Activated naive CD8-positive, alpha-beta T cell treated with anti-CD3 and anti-CD28 coated beads for 36 hours (primary cell): ENCODE measurements at places on chromosomes 4 and X.
A peak's percentile ranks its signal among the peaks of the same experiment; 100 is the strongest.

DNA sequence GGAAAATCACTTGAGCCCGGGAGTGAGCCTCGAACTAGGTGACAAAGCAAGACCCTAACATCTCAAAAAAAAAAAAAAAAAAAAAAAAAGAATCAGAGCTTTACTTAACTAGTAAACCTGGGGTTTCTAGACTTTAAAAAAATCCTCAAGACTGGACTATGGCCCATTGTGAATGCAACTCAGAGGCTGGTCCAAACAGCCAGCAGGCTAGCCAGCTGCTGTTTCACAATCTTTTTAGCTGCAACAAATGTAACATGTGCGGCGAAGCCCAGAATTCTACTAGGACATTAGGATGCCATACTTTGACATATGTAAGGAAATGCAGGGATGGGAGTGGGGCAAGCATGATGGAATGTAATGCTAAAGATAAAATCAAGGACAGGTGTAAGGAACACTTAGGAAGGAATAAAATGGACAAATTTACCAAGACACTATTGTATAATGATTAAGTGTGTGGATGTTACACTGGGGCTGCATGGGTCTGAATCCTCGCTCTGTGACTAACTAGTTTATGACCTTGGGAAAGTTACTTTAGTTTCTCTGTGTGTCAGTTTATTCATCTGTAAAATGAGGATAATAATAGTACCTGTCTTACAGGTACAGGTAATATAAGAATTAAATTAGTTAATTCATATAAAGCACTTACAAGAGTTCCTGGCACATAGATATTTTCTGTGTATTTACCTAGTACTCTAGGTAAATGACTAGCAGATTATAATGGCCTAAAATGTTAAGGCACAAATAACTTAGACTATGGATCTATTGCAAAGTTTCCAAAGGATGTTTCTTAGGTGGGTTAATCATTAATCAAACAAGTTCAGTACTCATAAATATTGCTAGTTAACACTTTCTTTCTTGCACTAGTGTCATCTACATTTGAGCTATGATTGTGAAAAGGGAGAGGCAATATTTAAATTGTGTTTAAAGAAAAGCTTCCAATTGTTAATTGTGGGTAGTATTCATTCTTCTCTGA is 49.5 kb downstream of the HELQ start:
- no peak for DNase-seq

- DNase-seq = no peak
Measured at GRCh38 chr4:107058828-107059227, 22.7 kb upstream of the DKK2 start.

- no peak for DNase-seq
Measured at GRCh38 chr4:1727117-1728031, 6.1 kb downstream of the TACC3 start.

DNA sequence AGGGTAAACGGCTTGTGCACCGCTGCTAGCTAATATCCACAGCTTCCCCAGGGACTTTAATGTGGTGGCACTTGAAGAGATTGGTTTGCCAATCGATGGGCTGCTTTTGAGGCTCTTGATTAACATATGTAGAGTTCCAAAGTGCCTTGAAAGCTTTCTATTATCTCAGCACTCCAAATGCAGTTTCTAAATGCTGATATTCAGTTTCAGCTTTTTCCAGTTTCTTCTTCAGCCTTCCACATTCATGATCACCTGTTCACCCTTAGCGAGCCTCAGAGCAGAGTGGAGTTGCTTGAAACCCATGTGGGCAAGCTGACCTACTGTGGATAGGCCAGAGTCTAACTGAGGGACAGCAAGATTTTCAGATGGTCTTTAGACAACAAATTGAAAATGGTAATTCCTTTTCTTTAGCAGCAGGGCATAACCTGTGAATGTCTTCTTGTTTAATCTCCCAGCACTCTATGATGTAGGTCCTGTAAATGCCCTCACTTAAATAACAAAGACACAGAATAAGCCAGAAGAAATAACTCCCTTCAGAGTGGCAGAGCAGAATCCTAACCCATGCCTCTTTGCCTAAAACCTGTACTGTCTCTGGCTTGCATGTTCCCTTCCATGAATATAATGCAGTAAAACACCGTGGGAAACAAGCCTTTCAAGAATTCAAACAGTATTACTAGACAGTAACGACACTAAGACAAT is 99.8 kb downstream of the TSPAN5 start:
- DNase-seq = no peak

GRCh38 chr4:41455206-41455605 is 82.8 kb upstream of the LIMCH1 start:
- DNase-seq = no peak

- DNase-seq = no peak
Measured at GRCh38 chr4:156295676-156296195, 342.1 kb upstream of the CTSO start.

DNA sequence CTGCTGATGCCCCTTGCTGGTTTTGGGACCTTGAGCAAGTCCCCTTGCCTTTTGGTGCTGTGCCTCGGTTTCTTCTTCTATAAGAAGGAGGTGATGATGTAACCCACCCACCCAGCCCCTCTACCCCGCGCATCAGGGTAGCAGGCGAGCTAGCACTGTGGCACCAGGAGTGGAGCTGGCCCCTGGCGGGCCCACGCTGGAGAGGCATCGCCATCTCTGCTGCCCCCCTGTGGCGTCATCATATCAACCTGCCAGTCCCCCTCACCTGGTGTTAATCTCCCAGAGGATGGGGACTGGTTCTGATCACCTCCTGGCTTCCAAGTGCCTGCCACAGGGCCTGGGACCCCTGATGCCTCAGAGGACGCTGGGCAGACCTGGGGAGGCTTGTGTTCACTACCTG is 6.3 kb upstream of the SORCS2 start:
- peak; percentile 25 for DNase-seq

GRCh38 chr4:22884157-22884556 is 191.4 kb downstream of the GBA3 start:
- DNase-seq = no peak

DNA sequence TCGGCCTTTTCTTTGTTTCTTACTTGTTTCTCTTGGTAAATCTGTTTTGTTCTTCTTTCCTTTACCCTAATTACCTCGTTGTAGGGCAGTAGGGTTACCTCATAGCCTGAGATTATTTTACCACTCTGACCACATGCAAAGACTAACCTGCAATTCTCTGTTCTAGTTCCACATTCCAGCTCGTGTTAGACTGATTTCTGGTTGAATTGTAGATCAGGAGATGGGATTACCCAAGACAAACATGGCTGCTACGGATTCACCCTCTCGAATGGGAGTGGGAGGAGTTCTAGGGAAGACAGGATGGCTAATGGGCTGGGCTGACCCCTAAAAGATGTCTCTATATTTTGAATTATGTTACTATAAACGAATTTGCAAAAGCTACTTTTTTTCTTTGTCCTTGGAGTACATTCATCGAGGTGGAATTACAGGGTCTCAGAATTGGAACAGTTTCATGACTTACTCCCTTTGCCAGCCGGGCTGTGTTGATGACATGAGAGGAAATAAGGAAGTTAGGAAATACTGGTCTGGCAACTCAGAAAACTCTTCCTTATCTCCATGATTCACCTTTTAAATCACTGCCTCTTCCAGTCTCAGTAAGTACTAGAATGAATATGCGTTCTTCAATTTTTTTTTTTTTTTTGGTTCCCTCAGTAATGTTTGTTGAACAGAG is 36.7 kb upstream of the FBXW7 start:
- DNase-seq = no peak

DNA sequence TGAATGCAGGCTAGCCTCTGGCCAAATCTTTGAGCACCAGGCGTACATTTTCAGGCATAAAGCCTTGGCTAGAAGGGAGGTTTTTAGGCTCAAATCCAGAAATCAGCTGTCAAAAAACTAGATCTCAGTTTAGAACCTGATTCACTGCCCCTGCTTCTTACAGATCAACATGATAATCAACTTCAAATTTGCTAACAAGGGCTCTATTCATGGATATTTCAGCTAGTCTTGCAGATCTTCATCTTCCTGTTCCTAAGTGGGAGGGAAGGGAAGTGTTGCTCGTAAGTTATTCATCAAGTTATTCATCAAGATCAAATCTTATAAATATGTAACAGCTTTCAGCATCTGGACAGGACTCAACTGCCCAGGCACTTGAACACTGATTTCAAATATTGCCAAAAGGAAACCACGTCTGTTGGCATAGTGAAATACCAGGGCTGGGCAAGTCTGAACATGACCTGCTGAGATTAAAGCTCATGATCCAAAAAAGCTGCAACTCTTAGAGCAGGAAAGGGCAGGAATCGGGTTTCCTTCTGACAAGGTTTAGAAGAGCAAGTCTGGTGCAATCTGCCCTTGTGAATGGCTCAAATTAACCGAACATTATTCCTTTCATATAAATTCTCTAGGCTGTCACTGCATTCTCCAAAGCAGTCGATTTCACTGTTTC is 200.3 kb downstream of the PDGFC start:
- no peak for DNase-seq

GRCh38 chr4:123024710-123025109 is 102.3 kb upstream of the NUDT6 start:
- no peak for DNase-seq

DNA sequence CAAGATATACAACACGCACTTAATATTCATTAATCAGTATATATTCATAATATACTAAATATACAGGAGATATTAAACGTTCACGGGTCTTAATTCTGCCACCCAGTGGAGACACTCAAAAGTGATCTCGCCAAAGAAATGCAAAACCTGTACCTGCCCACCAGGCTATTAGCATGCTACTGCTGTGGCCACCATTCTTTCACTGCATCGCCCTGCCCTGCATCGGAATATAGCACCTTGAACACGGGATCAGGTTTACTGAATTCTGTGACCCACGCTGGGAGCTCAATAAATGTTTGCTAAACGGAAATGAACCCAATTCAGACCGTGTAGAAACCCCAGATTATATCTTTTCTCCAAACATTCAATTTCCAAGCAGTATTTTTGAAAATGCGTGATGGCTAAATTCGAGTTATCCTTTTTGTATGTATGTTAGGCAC is 840 bp upstream of the CLCN3 start:
- DNase-seq = peak; percentile 46

DNA sequence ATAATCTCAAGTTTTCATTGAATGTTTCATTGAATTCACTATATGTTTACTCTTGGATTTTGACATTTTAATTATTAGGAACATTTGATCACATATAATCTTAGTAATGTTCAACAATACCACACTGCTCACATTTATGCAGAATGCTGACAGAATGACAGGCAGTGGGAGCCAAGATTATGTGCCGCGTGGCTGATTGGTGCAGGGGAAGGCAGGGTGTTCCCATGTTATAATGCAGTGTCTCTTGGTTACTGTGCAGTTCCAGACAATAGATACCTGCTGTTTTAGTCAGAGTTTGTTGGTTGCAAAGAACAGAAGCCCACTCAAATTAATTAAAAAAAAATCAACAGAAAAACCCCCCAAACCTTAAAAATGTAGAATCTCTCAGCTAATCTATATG is 33.0 kb downstream of the FHIP1A start:
- DNase-seq = no peak

DNA sequence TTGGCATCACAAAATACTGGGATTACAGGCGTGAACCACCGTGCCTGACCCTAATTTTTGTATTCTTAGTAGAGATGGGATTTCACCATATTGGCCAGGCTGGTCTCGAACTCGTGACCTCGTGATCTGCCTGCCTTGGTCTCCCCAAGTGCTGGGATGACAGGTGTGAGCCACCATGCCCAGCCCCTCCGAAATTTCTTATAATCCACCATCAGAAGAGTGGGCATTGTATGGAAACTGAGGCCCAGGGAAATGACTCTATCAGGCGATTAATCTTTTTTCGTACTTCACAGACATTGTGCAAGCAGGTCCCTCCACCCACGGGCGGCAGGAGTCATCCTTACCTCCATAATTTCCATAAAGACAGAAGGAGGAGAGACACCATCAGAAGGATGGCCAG is 16.0 kb downstream of the CRLF2 start:
- DNase-seq = no peak

GRCh38 chrX:27057883-27058282 is 405.3 kb downstream of the PPP4R3C start:
- no peak for DNase-seq

- DNase-seq = no peak
Measured at GRCh38 chr4:175927121-175927520, 115.1 kb upstream of the GPM6A start.

GRCh38 chr4:114615435-114615834 is 16.8 kb downstream of the UGT8 start:
- no peak for DNase-seq

DNA sequence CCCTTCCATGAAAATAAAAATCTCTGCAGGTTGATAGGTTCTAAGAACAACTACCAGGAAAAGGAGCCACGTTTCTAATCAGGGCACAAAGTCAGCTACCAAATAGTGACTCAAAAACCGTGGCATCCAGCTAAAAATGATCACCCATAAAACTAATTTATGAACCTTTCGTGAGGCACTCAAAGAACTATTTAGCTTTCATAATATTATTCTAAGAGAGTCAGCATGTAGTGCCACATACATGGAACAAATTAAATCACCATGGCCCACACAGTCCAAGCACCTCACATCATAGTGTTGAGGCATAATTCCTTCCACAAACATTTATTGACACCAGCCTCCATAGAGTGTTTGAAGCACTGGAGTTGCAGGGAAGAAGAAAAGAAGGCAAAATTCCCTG is 252.0 kb upstream of the PPARGC1A start:
- DNase-seq = no peak

DNA sequence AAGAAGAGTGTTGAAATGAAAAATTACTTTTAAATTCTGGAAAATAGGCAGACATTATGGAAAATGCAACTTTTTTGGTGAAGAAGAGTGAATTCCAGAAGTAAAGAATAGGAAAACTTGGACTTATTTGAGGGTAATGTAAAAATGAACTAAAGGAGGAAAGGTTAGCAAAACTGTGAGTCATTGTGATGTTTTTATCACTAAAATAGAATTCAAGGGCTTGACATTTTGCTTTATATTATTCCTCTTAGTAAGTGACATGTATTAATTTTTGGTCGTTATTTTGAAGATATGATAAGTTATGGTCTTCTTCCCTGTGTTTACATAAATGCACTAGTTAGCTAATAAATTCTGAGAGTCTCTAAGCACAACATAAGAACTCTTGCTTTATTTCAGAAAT is 390.9 kb downstream of the FAT4 start:
- DNase-seq = no peak

DNA sequence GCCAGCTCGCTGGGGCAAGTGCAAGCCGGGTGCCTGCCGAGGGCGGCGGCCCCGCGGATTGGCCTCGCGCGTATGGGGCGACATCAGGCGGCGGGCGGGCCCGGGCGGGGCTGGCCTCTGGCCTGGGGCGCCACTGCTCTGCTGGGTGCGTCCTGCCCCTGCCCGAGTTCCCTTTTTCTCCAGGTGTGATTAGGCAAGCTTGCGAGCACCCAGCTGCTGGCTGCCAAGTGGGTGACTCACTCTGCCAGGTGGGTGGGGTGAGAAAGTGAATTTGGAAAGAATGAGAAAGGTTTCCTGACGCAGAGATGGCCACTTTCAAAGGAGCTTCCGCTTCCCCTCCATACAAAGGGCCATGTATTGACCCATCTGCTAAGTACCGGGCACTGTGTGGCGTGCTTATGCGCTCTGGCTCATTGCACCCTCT is 32.5 kb downstream of the FGFBP1 start:
- peak; percentile 37 for DNase-seq

DNA sequence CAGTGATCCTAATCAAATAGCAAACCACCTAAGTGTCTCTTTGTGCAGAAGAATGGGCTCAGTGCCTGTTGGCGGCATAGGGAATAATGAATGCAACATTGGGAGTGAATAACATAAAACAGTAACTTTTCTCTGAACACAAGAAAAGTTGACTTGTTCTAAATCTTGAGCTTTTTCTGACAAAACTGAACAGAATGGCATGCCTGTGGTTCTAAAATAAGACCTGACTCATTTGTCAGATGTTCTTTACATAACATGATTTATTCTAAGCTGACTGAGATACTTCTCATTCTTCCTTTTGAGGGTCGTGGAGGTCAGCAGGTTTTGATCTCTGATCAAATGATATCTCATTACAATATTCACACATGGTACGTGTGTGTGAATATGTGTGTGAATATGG is 165.4 kb upstream of the WDR1 start:
- DNase-seq = no peak
